Thoracic aorta (tissue), 2 donors: ENCODE measurements at places on chromosomes 12 and 14. TPM values are rescaled to one million over a fixed set of nuclear protein-coding genes. Genes with fewer than 3 reads are reported as not detected.
A peak's percentile ranks its signal among the peaks of the same experiment; 100 is the strongest.

RFX4 gene
- not detected for total RNA-seq

SVOP gene
- total RNA-seq = not detected

SIX4 gene
- 6.4 TPM for total RNA-seq

CLEC7A gene
- 24.3 TPM for total RNA-seq

MGP gene
- total RNA-seq = 6,234 TPM

- H3K27ac ChIP-seq = no peak overlapping the region
- H3K4me3 ChIP-seq = no peak overlapping the region
- H3K27me3 ChIP-seq = no peaks in the 10 kb centered on the region
- DNase-seq = no peak
Measured at GRCh38 chr14:24278424-24278823, 7.0 kb upstream of the RABGGTA start.

- peak within 1 kb of the TSS; percentile 45 for H3K4me3 ChIP-seq
- DNase-seq = no peak
- H3K27me3 ChIP-seq = no peaks in the 10 kb centered on the region
- H3K27ac ChIP-seq = no peak within 1 kb of the TSS
- no peaks in the 10 kb centered on the region for H3K36me3 ChIP-seq
Measured at GRCh38 chr12:663293-663871, at the start of gene NINJ2. Gene NINJ2, minus strand, starts transcription at chr12:663445. Its CDS starts 85 bp downstream, at chr12:663360.

- no peak for DNase-seq
- no peak overlapping the region for H3K4me3 ChIP-seq
- no peaks in the 10 kb centered on the region for H3K36me3 ChIP-seq
- no peak overlapping the region for H3K27ac ChIP-seq
- no peaks in the 10 kb centered on the region for H3K4me1 ChIP-seq
Measured at GRCh38 chr12:109331301-109331952, 16.3 kb upstream of the MYO1H start.

- no peaks in the 10 kb centered on the region for H3K36me3 ChIP-seq
- H3K4me1 ChIP-seq = peaks cover 12% of the 10 kb centered on the region
- no peak for DNase-seq
Measured at GRCh38 chr14:69260190-69260860, 367 bp downstream of the GALNT16 start.

- H3K36me3 ChIP-seq = no peaks in the 10 kb centered on the region
- H3K27me3 ChIP-seq = no peaks in the 10 kb centered on the region
- no peak overlapping the region for H3K27ac ChIP-seq
- DNase-seq = no peak
Measured at GRCh38 chr12:40742041-40742440, 49.8 kb downstream of the CNTN1 start.

DNA sequence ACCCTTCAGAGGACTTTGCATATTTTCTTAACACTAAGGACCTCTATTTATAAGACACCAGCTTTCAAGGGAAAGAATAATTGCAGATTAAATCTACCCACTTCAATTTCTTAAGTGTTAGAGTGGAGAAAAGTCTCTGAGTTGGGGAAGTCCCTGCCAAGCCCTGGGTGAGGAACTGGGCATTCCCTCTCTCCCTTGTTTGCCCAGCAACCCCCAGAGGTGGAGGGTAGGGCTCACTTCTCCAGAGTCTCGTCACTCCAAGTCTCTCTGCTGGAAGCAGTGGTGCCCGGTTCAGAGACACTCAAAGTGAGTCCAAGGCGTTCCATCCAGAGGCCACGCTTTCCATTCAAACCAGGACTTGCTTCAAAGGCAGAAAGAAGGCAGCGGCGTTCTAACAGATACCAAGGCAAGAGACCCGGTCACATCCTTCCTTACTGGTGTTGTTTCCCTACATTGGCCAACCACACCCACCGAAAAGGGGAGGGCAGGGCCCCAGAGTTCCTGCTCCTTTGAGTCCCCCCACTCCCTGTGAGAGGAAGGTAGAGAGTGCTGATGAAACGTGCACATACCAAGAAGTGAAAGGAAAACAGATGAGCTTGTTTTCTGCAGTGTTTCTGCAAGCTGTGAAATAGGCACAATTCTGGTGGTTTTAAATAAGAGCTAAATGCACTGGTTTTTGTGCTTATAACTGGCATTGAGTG, 6.1 kb upstream of the BDKRB2 start:
- DNase-seq = no peak
- H3K36me3 ChIP-seq = no peaks in the 10 kb centered on the region
- no peak overlapping the region for H3K27ac ChIP-seq

DNA sequence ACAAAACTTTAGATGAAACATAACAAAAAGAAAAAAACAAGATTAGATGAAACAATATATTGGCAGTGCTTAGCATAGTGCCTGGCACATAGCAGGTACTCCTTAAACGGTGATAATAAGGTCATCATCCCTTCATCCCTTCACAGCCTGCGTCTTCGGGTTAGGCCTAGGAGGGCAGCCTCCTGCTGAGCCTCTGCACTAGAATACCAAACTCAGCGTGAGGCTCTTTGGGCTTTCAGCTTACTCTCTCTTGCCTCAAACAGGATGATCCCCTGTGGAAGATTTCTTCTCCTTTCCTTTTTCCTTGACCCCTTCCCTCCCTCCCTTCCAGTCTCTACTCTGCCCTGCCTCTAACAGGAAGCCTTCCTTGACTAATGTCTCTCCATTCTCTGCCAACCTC, 14.4 kb upstream of the FIGNL2 start:
- no peaks in the 10 kb centered on the region for H3K36me3 ChIP-seq
- no peak overlapping the region for H3K27ac ChIP-seq
- no peak for DNase-seq
- H3K4me3 ChIP-seq = no peak overlapping the region
- no peaks in the 10 kb centered on the region for H3K27me3 ChIP-seq

GRCh38 chr12:40511341-40511740, 180.9 kb upstream of the CNTN1 start:
- no peak for DNase-seq
- H3K27ac ChIP-seq = no peak overlapping the region
- H3K4me3 ChIP-seq = no peak overlapping the region
- H3K4me1 ChIP-seq = no peaks in the 10 kb centered on the region

DNA sequence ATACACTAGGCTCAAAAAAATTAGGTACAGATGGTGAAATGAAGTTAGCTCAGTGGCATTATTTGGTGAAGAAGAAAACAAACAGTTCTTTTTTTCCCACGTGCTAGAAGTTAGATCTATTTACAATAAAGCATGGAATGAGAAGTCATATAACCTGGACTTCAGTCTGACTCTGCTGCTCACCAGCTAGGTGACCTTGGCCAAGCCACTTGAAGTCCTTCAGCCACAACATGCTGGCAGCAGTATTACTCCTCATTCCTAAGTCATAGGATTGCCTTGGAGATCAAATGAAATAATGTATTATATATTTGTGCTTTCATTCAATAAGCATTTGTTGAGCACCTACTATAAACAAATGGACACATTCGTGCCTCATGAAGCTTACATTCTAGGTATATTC, 45.2 kb downstream of the PTHLH start:
- H3K27me3 ChIP-seq = no peaks in the 10 kb centered on the region
- H3K4me1 ChIP-seq = peaks cover 7% of the 10 kb centered on the region
- H3K27ac ChIP-seq = no peak overlapping the region
- no peak overlapping the region for H3K4me3 ChIP-seq
- H3K36me3 ChIP-seq = no peaks in the 10 kb centered on the region

DNA sequence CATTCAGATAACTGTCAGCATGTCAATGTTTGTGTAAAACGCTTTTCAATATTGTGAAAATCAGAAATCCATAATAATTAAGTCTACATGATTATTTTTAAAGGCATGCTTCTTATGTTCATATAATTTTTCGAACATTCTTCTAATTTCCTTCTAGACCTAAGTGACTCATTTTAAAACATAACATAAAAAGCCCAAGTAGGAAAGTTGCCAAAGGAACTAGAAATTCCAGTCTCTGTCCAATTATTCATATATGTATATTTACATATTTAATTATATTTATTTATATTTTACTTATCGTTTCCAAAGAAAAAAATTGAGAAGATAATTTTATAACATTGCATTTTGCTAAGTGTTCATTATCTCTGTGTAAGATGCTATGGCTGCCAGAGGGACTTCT, 110.4 kb downstream of the TMTC1 start:
- H3K4me1 ChIP-seq = peaks cover 6% of the 10 kb centered on the region
- no peak overlapping the region for H3K27ac ChIP-seq
